Nucleus accumbens (tissue), 56 donors: ENCODE measurements at places on chromosomes 13 and 19.

DNA sequence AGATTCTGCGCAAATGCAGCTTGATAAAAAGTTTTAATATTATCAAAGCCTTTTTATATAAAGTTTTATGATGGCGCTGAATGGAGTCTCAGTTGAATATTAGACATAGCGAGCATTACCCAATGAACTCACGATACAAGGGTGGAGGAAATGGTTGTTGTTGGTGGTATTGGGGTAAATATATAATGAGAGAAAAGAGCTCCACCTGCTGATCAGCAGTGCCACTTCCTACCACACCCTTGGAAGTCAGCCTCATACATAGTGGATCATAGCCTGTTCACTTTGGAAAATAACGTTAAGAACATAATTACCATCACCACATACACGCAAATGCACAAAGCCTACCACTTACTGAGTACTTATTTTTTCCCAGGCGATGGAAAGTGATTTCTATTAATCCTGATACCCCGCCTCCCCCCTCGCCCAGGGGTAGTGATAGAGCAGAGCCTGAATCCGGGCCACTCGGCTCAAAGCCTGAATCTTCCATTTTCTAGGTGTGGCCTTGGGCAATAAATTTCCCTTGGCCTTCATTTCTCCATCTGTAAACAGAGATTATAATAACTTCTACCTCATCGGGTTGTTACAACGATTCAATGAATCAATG is 358.3 kb downstream of the KLF5 start:
- DNase-seq = no peak

DNA sequence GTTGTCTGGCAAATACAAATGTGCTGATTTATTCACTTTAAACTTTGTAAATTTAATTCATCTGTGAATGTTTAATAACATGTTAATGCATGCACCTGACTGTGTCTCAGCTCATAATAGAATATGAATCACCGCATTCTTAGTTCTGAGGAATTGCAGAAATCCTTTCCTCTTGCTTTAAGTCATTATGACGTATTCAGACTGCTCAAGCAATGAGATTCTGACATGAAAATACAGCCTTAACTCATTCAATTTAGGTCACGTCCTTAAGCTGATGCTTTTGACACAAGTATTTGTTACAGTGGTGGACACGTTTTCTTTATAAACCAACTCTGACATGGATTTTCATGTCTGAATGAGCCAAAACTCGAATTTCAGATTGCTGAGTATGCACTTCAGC is 541.0 kb upstream of the KLF12 start:
- no peak for DNase-seq

- DNase-seq = no peak
Observed at GRCh38 chr13:73394066-73394465, 335.3 kb downstream of the KLF5 start.

DNA sequence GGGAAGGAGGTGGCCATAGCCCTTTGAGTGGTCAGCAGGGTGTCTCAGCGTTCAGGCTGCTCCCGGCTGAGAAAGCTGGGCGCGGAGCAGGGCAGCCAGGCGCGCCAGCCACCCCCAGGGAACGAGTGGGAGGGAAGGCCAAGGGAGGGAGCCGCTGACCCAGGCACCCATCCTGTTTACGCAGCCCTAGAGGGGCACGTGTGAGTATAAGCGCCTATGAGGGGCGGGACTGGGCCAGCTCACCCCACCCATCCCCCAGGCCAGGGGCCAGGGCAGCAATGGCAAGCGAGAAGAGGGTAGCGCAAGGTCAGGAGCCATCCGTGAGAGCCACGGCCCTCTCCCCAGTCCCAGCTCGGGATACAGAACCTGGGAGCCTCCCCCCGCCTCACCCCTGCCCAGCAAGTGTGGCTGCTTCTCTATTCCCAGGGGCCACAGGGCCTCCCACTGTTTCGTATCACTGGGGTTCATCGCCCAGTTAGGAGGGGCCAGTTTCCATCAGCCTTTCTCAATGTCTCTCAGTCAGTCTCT is 897 bp upstream of the DMKN start:
- DNase-seq = no peak

DNA sequence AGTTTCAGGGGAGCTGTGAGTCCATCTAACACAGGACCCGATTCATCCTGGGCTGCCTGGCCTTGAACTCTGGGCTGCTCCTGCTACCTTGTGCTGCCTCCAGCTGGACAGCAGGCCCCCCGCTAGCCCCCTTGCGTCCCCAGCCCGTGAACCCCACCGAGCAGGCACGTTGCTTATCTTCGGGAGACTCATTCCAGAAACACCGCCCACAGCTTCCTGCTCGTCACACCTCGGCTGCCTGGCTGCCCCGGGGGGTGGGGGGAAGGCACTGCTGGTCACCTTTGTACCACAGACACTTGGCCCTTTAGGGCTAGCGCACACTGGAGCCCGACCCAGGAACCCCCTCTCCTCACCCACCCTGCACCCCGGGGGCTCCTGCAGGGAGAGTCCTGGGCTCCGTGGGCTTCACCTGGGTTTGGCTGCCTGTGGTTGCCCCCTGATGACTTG is 48.1 kb downstream of the CRTC1 start:
- no peak for DNase-seq

DNA sequence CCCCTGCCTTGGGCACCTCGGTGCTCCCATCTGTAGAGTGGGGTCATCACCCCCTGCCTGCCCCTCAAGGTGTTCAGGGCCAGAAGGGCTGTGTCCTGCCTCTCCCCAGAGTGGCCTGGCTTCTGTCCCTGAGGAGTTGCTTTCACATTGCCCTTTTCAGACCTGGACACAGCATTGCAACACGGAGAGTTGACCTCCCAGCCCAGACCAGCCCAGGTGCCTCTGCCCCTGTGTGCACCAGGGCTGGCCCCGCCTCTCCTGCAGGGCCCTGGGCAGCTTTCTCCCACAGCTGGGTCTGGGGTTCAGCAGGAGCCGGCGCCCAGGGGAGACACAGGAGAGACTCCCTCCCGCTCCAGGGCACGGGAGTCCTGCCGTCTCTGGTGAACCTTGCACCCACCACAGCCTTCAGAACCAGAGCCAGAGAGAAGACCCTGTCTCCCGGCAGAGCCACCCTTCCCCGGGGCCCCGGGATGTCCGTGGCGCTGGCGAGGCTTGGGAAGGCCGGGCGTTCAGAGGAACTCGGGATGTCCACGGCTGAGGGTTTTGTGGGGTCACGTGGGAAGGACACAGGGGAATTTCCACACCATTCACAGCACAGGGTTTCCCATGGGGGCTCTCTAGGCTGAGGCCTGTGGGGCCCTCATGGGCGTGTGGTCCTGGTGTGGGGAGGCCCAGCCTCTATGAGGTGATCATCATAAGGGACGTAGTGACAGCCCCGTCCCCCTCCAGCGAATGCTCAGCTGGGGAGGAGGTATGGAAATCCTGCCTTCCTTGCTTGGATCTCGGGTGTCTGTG is 23.2 kb downstream of the C13orf46 start:
- no peak for DNase-seq

GRCh38 chr19:54388802-54389139 is 24.0 kb upstream of the LAIR1 start:
- DNase-seq = no peak

GRCh38 chr13:23608701-23609413 is 38.6 kb downstream of the TNFRSF19 start:
- no peak for DNase-seq

DNA sequence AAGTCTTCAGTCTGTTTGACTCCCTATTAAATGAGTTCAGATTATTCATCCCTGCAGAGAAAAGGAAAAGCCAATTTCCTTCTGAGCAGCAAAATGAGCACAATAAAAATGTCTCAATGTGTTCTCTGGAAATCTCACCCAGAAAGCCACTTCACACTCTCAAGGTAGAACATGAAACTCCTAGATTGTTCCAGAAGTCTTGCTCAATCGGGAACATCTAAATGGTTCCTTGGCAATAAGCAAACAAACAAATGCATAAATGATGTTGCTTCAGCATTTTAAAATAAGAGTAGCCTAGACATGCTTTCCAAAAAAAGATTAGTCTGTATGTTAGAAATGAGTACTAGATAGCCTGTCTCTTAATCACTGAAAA is 59.7 kb upstream of the TNFRSF19 start:
- DNase-seq = no peak

- DNase-seq = peak; percentile 91
Observed at GRCh38 chr19:45768984-45769782, at the start of gene SIX5. SIX5 (minus strand) TSS chr19:45769252; CDS start chr19:45768844, 408 bp downstream.

DNA sequence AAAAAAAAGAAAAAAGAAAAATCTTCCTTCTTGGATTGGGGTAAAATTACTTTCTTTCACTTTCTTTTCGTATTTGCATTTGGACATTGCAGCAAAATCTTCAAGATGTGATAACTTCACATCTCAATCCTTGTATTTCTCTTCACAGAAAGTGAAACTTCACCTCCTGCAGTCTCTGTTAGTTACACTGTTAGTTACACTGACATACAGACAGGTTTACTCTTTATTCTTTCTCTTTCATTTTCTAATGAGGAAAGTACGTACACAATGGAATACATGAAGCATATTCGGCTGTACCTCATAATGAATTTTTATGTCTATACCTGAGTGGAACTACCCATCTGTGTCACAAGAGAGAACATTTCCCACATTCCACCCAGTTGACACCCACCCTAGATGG is 459.1 kb upstream of the GPC6 start:
- no peak for DNase-seq

DNA sequence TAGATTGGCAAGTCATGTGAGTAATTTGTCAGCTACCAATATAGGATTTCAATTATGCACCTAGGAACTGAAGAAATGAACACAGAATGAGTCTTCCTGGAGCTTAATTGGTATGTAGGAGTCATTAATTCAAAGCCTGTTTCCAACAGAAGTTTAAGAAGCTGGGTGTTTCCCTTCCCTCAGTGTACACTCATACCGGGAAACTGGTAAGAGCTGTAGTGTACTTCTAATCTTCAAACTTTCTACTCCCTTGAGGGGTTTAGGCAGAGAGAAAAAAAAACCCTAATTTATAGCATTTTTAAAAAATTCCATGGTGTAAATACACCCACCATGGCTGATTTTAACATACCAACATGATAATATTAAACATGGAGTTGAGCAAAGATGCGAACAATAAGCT is 665.7 kb upstream of the SLITRK5 start:
- DNase-seq = no peak

DNA sequence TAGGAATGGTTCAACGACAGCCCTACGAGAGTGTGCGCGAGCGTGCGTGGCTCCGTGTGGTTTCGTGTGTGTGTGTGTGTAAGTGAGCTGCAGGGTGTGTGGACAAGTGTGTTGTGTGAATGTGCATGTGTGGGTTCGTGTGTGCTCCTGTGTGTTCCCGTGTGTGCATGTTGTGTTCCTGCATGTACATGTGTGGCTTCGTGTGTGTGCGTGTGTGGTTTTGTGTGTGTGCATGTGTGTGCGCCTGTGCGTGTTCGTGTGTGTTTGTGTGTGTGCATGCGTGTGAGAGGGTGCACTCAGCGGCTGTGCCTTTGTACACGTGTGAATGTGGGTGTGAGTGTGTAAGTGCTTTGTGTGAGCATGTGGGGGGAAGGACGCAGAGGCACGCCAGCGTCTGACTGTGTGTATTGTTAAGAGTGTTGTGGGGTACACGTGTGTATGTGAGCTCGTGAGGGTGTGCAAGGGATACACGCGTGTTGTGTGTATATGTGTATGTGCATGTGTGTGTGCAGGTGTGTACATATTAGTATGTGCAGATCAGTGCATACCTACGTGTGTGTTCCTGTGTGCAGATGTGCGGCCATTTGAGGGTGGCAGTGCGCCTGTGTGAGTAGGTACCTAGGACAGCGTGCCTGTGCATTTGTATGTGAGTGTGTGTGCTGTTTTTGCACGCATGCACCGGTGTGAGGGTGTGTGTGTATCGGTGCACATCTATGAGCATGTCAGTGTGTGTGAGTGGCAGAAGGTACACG is 24.3 kb upstream of the ONECUT3 start:
- DNase-seq = no peak

DNA sequence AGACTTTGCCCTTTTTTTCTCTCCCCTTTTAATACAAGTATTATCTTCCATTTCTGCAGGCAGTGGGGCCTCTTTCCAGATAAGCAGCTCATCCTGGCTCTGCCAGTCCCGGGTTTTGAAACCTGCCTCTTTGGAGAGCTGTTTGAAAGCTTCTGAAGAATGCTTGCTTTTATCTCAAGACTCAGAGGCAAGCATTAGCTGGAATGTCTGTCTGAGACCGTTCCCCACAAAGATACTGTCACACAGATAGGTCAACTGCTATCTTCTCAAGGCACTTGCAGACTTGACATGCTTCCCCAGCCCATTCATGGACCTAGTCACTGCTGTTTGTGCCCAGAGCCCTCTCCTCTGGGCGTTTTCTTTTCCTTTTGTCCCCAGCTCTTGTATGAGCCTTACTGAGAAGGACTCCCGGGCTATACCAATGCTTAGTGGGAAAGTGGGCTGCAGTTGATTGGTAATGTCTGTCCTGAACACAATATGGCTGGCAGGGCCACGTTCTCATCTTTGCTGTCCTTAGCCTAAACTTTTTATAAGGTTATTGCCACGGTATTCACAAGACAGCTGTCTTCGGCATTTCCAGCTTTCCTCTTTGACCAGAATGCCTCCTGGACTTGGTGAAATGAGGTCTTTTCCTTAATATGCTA is 13.4 kb downstream of the SERP2 start:
- no peak for DNase-seq

DNA sequence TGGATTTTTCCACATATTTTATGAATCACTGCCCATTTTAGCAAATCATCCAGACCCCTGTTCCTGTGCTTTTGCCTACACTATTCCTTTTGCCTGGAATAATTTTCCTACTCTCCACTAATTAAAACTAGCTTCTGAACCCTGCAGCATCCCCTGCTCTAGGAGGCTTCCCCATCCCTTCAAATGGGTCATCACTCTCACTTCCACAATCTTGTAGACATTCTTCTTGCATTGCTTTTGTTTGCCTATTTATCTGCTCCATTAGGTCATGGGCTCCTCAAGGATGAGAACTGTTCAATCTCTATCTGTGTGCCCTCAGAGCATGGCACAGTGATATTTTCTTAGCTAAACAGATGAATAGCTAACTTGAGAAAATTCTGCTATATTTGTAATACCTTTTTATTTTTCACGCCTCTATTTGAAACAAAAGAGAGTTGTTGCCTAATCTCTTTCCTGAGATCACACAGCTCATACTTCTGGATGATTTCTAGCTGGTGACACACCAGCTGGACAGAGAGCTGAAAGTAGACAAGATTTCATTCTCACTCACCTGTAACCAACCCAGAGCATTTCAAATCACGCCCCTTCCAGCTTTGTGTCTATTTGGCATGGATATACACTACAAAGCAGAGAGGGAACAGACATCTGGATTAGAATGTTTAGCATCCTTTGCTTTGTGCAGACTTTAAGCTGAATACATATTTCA is 466.0 kb downstream of the FOXO1 start:
- DNase-seq = no peak

GRCh38 chr13:100274942-100275506 is 186.1 kb downstream of the PCCA start:
- no peak for DNase-seq

DNA sequence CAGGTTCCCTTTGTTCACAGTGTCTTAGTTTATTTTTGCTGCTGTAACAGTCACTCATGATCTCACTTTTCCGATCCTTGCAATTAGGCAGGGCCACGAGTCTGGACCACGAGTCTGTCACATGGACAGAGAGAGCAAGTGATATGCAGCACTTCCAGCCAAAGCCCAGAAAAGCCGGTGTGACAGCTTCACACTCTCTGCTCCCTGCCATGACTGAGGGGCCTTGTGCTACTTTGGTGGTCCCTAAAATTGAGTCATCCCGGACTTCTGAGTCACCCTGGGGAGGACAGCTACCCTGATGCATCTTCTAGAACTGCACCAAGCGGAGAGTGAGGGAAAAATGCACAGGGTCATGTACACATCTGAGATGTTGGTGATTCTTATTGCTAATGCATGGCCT is 179.6 kb downstream of the EFNB2 start:
- DNase-seq = no peak
